ENCODE measurements at places on chromosomes 4 and X.

DNA sequence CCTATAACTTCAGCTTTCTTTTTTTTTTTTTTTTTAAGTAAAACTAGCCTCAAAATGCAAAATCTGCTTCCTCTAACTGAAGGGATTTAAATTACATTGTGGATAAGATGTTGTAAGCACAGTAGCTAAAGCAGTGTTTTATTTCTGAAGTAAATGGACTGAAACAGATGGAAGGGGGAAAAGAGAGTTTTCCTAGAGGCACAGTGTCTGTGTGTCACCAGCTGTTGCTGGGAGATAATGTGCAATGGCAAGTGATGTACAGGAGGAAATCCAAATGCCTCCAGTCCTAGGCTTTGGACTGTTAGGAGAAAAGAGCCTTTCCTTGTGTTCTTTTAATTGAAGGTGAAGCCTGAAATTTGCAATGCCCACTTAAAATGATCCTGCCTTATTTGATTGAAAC is 672.1 kb downstream of the GRXCR1 start:
- no peak for DNase-seq

DNA sequence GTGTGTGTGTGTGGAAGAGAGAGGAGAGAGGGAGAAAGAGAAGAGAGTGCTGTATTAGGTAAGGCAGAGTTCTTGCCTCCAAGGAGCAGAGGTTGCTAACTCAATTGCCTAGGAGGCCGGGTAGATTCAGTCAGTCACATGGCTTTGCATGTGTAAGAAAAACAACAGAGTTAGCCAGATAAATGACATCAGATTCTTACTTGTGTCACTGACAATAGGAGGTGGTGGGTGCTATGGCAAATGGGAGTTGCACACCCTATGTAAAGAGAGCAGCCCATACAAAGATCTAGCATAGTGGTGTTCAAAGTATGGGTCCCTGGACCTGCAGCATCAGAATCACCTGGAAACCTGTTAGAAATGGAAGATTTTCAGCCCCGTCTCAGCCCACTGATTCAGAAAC is 14.4 kb upstream of the PGRMC2 start:
- DNase-seq = no peak

DNA sequence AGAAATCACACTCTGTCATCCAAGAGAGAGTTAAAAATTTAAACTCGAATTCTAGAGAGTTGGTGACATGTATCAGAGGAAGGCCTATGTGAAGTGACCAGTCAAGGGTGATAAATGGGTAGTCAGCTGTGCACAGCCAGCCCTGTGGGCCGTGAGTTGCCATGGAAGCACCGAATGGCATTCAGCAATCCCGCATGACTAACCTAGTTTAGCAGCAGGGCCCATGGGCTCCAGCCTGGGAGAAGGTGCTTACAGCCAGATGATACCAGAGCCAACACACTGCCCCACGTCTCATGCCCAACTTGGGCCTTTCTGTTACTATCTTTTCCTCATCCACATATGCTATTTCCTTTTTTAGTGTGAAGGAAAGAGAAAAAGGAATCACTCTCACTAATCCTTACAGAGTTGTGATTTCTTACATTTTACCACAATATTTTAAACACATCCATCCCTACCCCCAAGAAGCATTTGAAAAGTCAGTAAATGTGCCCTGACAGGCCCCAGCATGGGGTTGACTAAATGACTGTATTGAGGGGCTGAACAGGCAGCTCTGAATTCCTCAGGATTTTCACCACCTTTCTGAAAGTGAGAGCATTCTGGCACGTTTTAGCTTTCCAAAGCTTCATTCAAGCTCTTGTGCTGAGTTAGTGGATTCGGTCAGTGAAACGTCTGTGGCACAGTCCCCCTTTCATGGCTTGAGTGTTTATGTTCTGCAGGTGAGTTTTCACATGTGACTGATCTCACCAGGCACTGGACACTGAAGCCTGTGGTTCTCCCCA is 104.2 kb downstream of the AFF1 start:
- no peak for DNase-seq

GRCh38 chrX:30804462-30804861 is 84.6 kb downstream of the TAB3 start:
- DNase-seq = no peak

- no peak for DNase-seq
Measured at GRCh38 chr4:175109933-175110332, 191.8 kb downstream of the ADAM29 start.

DNA sequence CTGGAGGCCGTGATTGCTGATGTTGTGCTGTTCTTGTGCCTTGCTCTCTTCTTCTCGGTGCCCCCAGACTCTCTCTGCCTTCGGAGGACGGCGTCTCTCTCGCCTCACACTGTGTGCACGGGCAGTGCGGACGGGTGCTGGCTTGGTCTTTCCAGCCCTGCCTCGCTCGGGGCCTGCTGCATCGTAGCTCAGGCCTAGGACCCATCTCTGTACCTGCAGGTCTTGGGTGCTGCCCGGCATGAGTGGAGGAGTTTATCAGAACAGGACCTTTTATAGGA is 18.2 kb downstream of the RGS12 start:
- DNase-seq = no peak

- no peak for DNase-seq
Measured at GRCh38 chr4:2059726-2060602, 837 bp downstream of the NAT8L start.

DNA sequence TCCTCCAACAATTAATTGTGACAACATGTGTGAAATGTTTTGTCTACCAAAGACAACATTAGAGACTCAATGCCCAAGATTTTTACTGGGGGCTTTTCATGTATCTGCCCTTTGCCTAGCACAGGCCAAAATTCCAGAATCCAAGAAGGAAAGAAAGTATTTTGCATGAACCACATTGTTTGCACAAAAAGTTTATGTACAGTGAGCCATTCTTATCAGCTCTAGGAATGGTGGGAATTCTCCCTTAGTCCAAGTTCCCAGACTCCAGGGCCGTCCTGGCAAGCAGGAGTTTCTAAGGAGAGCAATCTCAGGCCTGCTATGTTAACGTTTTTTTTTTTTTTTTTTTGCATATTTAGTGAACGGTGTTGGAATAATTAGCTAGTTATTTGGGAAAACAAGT is 21.6 kb downstream of the GPRASP1 start:
- DNase-seq = no peak

GRCh38 chrX:21225643-21226042 is 148.6 kb upstream of the CNKSR2 start:
- DNase-seq = no peak

DNA sequence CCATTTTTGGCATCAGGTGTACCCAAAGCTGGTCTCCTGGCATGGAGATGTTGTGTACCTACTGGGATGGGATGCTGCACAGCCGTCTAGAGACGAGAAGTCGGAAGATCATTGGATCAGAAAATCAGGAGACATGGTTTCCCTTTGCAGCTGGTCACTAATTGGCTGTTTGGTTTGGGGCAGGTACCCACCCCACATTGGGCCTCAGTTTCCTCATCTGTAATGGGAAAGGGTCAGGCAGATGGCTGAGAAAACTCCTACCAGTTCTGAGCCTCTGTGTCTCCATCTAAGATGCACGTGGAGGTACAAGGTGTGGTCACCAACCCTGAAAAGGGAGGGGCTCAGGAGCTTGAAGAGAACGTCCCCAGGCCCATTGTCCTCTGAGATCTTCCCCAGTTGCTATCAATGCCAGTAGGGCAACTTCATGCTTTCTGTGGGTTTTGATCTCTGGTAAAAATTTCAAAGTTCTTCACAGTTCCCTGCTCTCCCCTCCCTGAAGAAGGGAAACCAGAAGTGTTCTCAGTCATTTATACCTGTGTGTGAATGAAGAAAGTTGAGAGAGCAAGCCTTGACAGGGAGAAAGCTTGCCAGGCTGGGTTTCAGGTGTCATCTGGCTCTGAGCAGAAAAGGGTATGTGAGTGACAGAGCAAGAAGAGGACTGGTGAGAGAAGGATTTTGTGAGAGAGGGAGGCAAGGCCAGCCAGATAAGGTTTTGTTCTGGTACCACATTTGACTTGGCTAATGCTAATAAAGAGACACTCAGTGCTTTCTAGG is 15.1 kb downstream of the TSC22D3 start:
- DNase-seq = no peak

DNA sequence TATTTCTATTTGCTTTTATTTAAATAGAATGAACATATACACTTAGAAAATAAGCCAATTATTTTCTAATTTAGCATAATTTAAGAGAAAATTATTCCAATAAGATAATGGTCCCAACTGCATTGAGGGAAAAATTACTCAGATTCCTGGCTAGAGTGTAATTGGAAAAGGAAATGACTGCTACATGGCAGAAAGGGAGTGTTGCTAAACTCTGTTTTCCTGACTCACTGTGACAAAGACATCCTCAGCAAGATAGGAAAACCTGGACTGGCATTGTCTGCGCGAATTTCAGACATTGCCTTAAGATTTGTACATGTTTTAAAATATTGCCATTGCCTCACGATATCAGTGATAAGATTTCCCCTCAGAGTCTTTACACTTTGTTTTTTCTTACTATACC is 8.2 kb downstream of the TNIP3 start:
- no peak for DNase-seq

DNA sequence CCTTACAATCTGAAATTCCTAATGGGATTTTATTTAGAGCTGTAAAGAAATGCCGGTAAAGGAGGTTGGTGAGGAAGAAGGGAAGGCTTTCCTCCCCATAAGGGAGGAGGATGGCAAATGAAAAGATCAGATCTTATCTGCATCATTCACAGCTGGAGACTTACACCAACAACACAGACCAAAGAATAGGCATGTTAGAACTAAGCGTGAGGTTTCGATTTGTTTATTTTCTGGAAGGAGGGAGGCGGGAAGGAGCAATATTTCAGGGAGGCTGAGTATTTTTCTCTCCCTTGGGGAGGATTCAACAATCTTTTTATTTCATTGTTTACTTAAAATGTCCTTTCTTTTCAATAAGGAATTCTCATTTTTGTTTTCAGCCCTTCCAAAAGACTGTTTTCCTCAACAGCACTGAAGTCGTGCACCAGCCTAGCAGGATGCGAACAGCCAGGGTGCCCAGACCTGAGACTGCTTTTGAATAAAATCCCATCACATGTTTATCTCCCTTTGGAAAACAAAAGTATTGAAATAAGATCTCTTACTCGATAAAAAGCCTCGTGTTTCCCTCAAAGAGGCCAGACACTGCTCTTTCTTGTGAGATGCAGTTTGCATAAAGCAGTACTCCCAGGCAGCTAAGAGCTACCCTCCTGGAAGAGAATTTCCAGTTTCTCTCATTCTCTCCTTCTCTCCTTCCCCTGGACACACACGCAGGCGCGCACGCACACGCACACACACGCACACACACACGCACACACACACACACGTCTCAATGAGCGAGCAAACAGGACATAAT is 236.1 kb downstream of the MGST2 start:
- no peak for DNase-seq

GRCh38 chrX:23749576-23749975 is 6.5 kb upstream of the ACOT9 start:
- no peak for DNase-seq

DNA sequence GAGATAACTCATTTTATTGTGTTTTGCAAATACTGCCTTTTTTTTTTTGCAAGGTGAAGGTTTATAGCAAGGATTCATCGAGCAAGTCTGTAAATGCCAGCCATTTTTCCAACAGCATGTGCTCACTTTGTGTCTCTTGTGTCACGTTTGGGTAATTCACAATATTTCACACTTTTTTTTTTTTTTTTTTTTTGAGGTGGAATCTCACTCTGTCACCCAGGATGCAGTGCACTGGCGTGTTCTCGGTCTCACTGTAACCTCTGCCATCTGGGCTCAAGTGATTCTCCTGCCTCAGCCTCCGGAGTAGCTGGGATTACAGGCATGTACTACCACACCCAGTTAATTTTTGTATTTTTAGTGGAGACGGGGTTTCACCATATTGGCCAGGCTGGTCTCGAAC is 1.9 kb downstream of the RNF4 start:
- no peak for DNase-seq

- DNase-seq = no peak
Measured at GRCh38 chr4:7434766-7435150, at the start of gene PSAPL1. TSS of gene PSAPL1 (minus strand) at chr4:7434930. CDS start at chr4:7434879, 51 bp downstream.

DNA sequence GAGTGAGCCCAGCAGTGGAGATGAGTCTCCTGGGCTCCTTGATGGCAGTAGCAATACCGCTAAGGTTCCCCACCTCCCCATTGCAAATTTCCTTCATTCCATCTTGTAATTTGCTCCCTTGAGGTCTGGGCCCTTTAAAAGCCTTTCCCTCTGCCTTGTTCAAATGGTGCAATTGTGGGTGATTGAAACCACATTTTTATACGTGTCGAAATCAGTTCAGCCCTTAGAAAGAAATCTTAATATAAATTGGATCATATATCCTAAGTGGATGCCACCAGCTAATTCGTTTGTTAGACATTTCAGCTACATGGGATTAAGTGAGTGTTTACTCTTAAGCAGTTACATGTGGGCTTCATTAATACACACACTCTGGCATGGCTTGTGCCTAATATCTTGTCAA is 68.6 kb downstream of the NHS start:
- no peak for DNase-seq

DNA sequence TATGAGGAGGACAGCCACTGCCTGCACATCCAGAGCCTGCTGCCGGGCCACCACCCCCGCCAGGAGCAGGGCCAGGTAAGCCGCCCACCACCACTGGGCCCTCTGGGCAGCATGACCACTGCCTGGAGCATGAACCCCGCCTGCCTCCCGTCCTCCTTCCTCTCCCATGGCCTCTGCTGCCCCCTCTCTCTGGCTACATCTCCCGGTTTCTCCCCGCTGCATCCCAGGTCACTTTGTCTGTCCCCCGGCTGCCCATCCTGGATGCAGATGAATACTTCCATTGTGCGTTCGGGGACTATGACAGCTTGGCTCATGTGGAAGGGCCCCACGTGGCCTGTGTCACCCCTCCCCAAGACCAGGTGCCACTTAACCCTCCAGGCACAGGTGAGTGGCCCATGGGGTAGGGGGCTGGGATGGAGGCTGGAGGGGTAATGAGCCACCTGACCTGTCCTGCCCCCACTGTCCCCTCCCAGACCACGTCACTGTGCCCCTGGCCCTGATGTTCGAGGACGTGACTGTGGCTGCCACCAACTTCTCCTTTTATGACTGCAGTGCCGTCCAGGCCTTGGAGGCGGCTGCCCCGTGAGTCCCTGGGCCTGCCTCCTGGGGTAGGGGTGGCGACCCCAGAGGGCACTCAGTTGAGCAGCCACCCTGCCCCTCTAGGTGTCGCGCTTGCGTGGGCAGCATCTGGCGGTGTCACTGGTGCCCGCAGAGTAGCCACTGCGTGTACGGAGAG is 6.0 kb downstream of the PLXNB3 start:
- no peak for DNase-seq

DNA sequence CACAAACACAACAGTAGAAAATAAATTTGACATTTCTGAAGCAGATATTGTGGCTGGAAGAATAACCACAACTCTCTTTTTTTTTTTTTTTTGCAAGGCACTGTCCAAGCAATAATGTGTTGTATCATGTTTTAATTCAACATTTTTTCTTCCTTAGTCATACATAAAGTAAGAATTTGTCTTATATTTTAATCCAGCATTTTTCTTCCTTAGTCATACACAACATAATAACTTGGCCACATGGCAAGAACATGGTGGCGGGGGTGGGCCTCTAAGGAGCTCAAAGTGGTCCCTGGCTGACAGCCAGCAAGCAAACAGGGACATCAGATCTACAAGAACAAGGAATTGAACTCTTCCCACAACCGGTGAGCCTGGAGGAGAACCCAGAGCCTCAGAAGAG is 20.2 kb downstream of the FBXW7 start:
- no peak for DNase-seq

GRCh38 chrX:30141966-30142365 is 73.4 kb upstream of the MAGEB2 start:
- no peak for DNase-seq

GRCh38 chrX:16822723-16823122 is 36.5 kb downstream of the TXLNG start:
- no peak for DNase-seq
